ENCODE measurements at places on chromosomes 13 and 19. TPM values are rescaled to one million over a fixed set of nuclear protein-coding genes. Genes with fewer than 3 reads are reported as not detected.

The RDH8 gene
- not detected for total RNA-seq

The IZUMO2 gene
- not detected for total RNA-seq

The ANKLE1 gene
- total RNA-seq = not detected

The COL4A2 gene
- 366 TPM for total RNA-seq

The CCDC194 gene
- not detected for total RNA-seq

The LGALS7B gene
- 6.2 TPM for total RNA-seq

The AP1M2 gene
- total RNA-seq = 16.7 TPM

The PGLYRP2 gene
- not detected for total RNA-seq

The ZNF90 gene
- total RNA-seq = 9.8 TPM

The FGF22 gene
- total RNA-seq = not detected

- no peaks in the 10 kb centered on the region for H3K36me3 ChIP-seq
- H3K4me1 ChIP-seq = no peaks in the 10 kb centered on the region
- no peak overlapping the region for H3K4me3 ChIP-seq
- H3K27ac ChIP-seq = no peak overlapping the region
- no peaks in the 10 kb centered on the region for H3K27me3 ChIP-seq
Measured at GRCh38 chr19:40590464-40591265, 10.5 kb upstream of the LTBP4 start.

DNA sequence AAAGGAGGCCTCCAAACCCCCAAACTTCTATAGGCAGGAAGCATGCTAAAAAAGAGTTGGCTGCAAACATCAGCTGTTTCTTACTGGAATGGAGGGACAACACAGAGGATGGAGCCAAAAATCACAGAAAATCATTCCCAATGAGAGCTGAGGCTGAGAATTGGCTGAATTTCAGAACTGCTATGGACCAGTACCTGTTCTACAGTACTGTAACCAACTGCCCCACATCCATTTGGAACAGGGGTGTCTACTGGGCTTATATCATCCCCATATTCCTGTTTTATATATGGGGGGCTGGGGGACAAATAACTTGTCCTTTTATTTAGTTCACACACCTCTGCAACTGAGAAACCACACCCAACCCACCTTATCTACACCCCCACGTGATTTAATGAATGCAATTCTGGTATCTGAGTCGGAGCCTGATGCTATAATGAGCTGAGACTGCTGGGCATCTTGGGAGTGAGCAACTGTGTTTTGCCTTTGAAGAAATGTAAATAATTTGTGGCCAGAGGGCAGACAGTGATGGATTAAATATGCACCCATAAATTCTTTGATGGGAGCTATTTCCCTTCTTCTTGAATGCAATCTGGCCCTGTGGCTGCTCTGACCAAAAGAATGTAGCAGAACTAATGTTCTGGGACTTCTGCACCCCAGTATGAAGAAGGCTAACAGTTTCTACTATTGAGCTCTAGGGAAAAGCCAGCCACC, 82.6 kb downstream of the TBC1D4 start:
- H3K4me1 ChIP-seq = no peaks in the 10 kb centered on the region
- no peaks in the 10 kb centered on the region for H3K27me3 ChIP-seq
- no peak for DNase-seq
- no peak overlapping the region for H3K27ac ChIP-seq
- no peaks in the 10 kb centered on the region for H3K36me3 ChIP-seq
- H3K4me3 ChIP-seq = no peak overlapping the region

- DNase-seq = no peak
- H3K4me1 ChIP-seq = no peaks in the 10 kb centered on the region
- no peak overlapping the region for H3K27ac ChIP-seq
- H3K27me3 ChIP-seq = no peaks in the 10 kb centered on the region
- H3K4me3 ChIP-seq = no peak overlapping the region
- H3K36me3 ChIP-seq = no peaks in the 10 kb centered on the region
Measured at GRCh38 chr13:43180837-43181236, 157.5 kb downstream of the DNAJC15 start.

DNA sequence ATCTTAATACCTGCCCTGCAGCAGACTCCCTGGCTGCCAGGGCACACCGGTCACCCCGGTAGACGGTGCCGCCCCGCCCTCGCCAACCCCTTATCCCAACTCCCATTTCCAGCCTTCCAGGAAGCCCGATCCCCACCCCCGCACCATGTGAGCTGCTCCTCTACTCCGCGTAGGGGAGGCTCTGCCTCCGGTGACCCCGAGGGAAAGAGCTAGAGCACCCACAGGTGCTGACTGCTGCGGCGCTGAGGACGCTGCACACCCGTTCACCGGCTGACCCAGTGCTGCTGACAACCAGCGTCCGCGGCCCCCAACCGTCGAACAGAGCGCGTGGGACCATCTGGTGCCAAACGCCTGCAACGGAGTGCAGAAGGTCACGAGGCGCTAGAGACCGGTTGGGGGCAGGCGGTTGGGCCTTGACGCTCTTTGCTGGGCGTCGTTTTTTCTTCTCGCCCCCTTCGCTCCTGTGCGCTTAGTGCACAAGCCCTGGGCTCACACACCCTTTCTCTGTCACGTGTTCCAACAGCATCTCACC, 59.6 kb upstream of the ZNF599 start:
- H3K4me1 ChIP-seq = no peaks in the 10 kb centered on the region
- no peak overlapping the region for H3K27ac ChIP-seq
- H3K4me3 ChIP-seq = no peak overlapping the region

GRCh38 chr19:21202865-21203494, 61.1 kb downstream of the ZNF431 start:
- H3K4me1 ChIP-seq = no peaks in the 10 kb centered on the region
- no peak overlapping the region for H3K27ac ChIP-seq
- no peak for DNase-seq
- no peak overlapping the region for H3K4me3 ChIP-seq

- H3K4me1 ChIP-seq = no peaks in the 10 kb centered on the region
- no peak overlapping the region for H3K4me3 ChIP-seq
- no peak overlapping the region for H3K27ac ChIP-seq
- H3K27me3 ChIP-seq = no peaks in the 10 kb centered on the region
- no peaks in the 10 kb centered on the region for H3K36me3 ChIP-seq
Measured at GRCh38 chr13:62305756-62306155, 890.1 kb upstream of the PCDH20 start.

- no peaks in the 10 kb centered on the region for H3K27me3 ChIP-seq
- no peak for DNase-seq
- H3K4me3 ChIP-seq = no peak overlapping the region
- H3K27ac ChIP-seq = no peak overlapping the region
- H3K36me3 ChIP-seq = no peaks in the 10 kb centered on the region
- no peaks in the 10 kb centered on the region for H3K4me1 ChIP-seq
Measured at GRCh38 chr13:111422348-111422747, 101.9 kb downstream of the TEX29 start.

DNA sequence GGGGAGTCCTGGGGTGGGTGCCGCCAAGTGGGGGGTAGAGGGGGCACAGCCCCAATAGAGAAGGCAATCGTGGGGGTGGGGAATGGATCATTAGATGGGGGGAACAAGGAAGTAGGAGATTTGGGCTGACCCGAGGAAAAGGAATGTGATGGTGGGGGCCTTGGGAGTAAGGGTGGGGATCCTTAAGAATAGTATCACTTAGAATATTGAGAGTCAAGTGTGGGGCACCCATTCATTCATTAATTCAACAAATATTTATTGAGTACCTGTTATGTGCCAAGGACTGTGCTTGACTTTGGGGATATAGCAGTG, 641 bp downstream of the PPP5C start:
- H3K27ac ChIP-seq = peak overlapping the region; percentile 75

DNA sequence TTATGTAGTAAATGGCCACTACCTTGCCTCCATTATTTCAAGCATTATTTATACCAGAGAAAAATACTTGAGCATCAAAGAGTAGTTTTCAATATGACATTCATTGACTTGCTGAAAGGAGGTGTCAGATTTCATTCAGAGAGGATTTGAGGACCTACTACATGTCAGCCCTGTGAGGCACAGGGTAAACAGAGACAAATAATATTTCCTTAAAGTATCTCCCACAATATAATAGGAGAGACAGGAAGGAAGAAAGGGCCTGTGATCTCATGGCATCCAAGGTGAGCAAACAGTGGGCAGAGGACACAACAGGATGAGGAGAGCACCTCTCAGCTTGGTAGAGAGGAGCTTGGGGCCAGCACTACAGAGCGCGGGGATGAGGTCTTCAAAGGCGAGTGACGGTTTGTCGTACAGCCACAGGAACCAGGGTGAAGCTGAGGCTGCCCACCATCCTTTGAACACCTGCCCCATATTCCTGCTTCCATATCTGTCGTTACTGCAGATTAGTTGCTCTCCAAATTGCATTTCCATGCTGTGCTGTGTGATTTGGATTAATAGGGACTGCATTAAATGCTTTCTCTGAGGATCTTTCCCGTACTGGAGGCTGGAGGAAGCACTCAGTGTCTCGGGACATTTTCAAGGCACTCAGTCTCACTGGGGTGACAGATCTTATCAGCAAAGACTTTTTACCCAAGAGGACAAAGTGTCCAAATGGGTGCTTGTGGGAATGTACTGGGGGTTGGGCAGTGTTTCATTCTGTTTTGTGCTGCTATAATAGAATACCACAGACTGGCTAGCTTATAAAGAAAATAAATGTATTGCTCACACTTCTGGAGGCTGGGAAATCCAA, 59.2 kb downstream of the GJA3 start:
- H3K27me3 ChIP-seq = peaks cover 5% of the 10 kb centered on the region
- H3K27ac ChIP-seq = no peak overlapping the region
- DNase-seq = no peak
- H3K36me3 ChIP-seq = no peaks in the 10 kb centered on the region
- H3K4me3 ChIP-seq = no peak overlapping the region

- no peaks in the 10 kb centered on the region for H3K36me3 ChIP-seq
- no peak overlapping the region for H3K4me3 ChIP-seq
- H3K27me3 ChIP-seq = no peaks in the 10 kb centered on the region
- no peak overlapping the region for H3K27ac ChIP-seq
- DNase-seq = no peak
Measured at GRCh38 chr13:90769387-90769786, 578.1 kb upstream of the MIR17HG start.

- H3K4me3 ChIP-seq = peak overlapping the region; percentile 35
- peak overlapping the region; percentile 48 for H3K27ac ChIP-seq
- H3K27me3 ChIP-seq = no peaks in the 10 kb centered on the region
Measured at GRCh38 chr19:13951799-13952153, 533 bp upstream of the DCAF15 start.

- H3K4me1 ChIP-seq = no peaks in the 10 kb centered on the region
- DNase-seq = no peak
- H3K27me3 ChIP-seq = no peaks in the 10 kb centered on the region
- H3K27ac ChIP-seq = no peak overlapping the region
- H3K4me3 ChIP-seq = no peak overlapping the region
- H3K36me3 ChIP-seq = no peaks in the 10 kb centered on the region
Measured at GRCh38 chr19:34350161-34350561, 14.8 kb upstream of the GPI start.

GRCh38 chr19:39754544-39754943, 16.7 kb upstream of the CLC start:
- no peak overlapping the region for H3K4me3 ChIP-seq
- H3K27ac ChIP-seq = no peak overlapping the region
- no peaks in the 10 kb centered on the region for H3K27me3 ChIP-seq
- DNase-seq = no peak
- H3K36me3 ChIP-seq = no peaks in the 10 kb centered on the region

- no peak overlapping the region for H3K27ac ChIP-seq
- no peaks in the 10 kb centered on the region for H3K4me1 ChIP-seq
- no peak for DNase-seq
- H3K36me3 ChIP-seq = no peaks in the 10 kb centered on the region
- H3K4me3 ChIP-seq = no peak overlapping the region
Measured at GRCh38 chr13:75841905-75842304, 205.8 kb downstream of the LMO7 start.
